ENCODE measurements at places on chromosomes 3 and 15. TPM values are rescaled to one million over a fixed set of nuclear protein-coding genes. Genes with fewer than 3 reads are reported as not detected.

DNA sequence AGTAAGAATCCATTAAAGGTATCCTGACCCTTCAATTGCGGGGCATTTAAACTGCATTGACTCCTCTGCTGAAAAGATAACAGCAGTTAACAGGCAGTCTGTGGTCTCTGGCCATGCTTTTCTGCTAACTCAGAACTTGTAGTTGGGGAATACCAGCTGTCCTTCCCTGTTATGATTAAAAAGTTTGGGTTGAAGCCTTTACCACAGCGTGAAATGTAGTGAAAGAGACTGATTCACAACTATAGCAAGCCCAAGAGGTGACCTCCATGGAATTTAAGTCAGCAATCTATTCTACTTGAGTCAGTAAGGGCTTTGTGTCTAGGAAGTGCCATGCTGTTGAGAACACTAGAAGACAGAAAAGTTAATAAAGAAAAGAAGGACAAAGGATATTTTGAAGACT is 1037.3 kb downstream of the SI start:
- no peak for DNase-seq

DNA sequence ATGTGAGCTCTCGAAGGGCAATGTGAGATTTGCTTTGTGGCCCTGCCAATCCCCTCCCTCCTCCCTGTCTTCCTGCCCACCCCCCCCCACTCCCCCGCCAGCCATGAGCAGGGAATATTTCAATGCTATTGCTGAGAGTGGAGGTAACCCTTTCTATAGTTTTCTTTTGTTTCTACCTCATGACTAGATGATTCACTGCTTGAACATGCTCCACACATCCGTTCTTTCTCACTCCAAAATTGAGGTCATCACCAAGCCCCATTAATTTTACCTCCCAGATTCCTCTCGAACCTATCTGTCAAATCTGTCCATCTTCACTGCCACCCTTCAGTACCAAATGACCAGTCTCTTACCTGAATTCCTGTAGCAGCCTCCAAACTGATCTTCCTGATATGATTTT is 12.2 kb downstream of the ZNF774 start:
- DNase-seq = no peak

DNA sequence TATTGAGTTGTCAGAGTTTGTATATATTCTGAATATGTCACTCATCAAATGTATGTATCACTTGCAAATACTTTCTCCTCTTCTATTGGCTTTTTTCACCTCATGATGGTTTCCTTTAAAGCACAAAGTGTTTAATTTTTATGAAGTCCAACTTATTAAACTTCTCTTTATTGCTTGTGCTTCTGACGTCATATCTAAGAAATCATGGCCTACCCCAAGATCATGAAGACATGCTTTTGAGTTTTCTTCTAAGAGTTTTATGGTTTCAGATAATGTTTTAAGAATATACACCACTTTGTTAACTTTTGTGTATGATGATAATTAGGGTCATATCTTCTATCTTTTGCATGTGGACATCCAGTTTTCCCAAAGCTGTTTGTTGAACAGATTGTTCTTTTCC is 417.2 kb upstream of the ATP10A start:
- DNase-seq = no peak

- DNase-seq = no peak
These were observed 54.6 kb upstream of the PCSK6 start for GRCh38 chr15:101543926-101544612.

GRCh38 chr3:68535782-68536181 is 396.6 kb downstream of the TAFA4 start:
- no peak for DNase-seq

DNA sequence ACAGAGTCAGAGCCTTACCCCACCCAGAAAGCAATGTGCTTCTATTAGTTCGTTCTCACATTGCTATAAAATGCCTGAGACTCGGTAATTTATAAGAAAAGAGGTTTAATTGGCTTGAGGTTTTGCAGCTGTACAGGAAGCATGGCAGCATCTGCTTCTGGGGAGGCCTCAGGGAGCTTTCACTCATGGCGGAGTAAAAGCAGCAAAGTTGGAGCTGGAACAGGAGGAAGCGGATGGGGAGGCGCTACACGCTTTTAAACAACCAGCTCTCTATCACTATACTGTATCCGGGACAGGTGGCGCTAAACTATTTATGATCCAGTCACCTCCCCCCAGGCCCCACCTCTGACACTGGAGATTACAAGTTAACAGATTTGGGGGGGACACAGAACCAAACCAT is 176.3 kb upstream of the BHLHE40 start:
- no peak for DNase-seq

- no peak for DNase-seq
These were observed 55.4 kb downstream of the EOMES start for GRCh38 chr3:27666708-27667107.

The C3orf85 gene
- not detected for total RNA-seq

The CPNE9 gene
- 0.41 TPM for total RNA-seq

The CTXND1 gene
- total RNA-seq = 0.41 TPM

All from frontal cortex (tissue), 4 donors.